ENCODE measurements at places on chromosomes 7 and 10.

DNA sequence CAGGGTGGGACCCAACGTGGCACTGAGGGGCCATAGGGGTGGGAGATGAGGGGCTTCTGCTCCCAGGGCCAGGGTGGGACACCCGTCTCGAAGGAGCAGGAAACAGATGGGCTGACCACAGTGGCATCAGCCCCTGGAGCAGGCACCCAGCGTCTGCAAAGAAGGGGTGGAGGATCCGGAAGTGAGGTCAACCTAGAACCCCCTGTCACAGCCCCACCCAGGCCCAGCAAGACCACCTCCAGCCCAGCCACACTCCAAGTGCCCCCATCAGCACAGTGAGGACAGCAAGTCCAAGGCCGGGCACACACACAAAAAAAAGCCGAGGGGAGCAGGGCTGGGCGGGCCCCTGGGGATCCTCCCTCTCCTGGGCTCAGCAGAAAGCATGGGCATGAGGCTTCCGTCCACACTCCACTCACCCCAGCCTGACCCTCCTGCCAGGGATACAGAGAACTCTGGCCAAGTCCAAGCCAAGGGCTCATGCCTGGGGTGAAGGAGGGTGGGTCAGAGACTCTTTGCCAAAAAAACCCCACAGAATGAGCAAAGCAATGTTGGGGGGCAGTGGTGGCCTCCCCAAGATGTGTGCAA lies 111.0 kb downstream of the FOXL3 start:
- DNase-seq, result no peak

GRCh38 chr10:66929375-66929774 lies 3.5 kb downstream of the LRRTM3 start:
- no peak for DNase-seq

DNA sequence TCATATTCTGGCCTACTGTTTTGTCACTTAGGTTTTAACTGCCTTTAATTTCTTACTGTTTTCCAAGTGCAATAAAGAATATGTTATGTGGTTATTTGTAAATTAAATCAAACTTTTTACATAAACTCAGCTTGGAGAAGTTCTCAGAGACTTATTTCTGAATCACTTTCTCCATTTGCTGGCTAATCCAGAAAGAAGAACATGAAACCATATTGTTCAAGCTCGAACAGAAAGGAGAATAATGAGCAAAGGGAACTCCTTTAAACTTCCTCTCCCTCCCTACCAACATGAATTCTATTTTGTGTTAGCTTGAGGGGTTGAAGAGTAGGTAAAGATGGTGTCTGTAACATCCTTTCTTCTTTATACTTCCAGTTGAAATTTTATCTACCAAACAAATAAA lies 52.3 kb downstream of the SHTN1 start:
- no peak for DNase-seq

- no peak for DNase-seq
These were observed 1097.9 kb downstream of the REEP3 start for GRCh38 chr10:64619102-64619501.

- peak; percentile 87 for DNase-seq
These were observed at the start of gene UBE2D1 for GRCh38 chr10:58334817-58335305. UBE2D1 (plus strand) TSS chr10:58335006; CDS start chr10:58335202, 196 bp downstream.

GRCh38 chr10:130439766-130440165 lies 303.6 kb downstream of the GLRX3 start:
- DNase-seq, result no peak

- no peak for DNase-seq
These were observed 68.1 kb upstream of the ANKRD30A start for GRCh38 chr10:37057261-37057660.

DNA sequence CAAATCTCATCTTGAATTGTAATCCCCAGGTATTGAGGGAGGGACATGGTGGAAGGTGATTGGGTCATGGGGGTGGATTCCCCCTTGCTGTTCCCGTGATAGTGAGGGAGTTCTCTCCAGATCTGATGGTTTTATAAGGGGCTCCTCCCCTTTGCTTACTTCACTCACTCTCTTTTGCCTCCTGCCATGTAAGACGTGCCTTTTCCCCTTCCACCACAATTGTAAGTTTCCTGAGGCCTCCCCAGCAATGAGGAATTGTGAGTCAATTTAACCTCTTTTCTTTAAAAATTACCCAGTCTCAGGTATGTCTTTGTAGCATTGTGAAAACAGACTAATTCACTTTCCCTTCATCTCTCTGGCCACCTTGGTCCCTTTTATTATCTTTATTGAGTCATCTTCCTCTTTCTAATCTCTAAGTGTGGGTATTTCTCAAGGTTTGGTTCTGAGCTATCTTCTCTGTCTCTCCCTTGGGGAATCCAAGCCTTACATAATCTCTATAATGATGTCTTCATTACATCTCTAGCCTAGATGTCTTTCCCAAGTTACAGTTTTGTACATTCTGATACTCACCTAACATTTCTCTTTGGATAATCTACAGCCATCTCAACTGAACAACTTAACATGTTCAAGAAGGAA lies 99.1 kb upstream of the JCAD start:
- no peak for DNase-seq

GRCh38 chr10:103828107-103828506 lies 27.3 kb downstream of the SH3PXD2A start:
- no peak for DNase-seq

Data from activated CD4-positive, alpha-beta T cell treated with anti-CD3 and anti-CD28 coated beads, Interleukin-2, Interleukin-4, amounts not matched to agents 100 ng/mL and 50 ng/mL, durations not matched to agents 16 hours and 8 hours (primary cell).